ENCODE measurements at places on chromosomes 5 and 9.
A peak's percentile ranks its signal among the peaks of the same experiment; 100 is the strongest.

GRCh38 chr5:58314356-58315210, 145.3 kb downstream of the PLK2 start:
- DNase-seq, result no peak

- DNase-seq, result no peak
Measured at GRCh38 chr5:129670957-129671500, 76.9 kb upstream of the MINAR2 start.

DNA sequence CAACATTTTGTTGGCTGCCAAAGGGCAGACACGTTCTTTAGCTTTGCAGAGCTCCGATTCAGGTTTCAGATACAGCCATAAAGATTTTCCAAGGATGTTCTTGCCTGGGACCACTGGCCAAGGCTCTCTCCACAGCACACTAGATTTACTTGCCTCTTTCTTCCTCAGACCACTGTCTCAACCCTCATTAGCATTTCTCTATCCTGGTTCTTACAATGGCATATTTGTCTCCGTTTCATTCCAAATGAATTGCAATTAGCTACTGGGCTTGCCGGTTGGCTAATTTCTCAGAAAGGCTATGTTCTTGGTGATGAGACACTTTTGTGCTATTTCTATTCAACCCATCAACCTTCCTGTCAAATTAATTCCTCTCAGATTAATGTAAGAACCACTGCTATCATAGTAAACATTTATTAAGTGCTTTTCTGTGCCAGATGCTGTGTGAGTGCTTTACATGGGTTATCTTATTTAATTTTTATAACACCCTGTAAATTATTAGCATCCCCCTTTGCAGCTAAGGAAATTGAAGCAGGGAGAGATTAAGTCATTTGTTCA, 118.4 kb upstream of the NR3C1 start:
- DNase-seq, result no peak

DNA sequence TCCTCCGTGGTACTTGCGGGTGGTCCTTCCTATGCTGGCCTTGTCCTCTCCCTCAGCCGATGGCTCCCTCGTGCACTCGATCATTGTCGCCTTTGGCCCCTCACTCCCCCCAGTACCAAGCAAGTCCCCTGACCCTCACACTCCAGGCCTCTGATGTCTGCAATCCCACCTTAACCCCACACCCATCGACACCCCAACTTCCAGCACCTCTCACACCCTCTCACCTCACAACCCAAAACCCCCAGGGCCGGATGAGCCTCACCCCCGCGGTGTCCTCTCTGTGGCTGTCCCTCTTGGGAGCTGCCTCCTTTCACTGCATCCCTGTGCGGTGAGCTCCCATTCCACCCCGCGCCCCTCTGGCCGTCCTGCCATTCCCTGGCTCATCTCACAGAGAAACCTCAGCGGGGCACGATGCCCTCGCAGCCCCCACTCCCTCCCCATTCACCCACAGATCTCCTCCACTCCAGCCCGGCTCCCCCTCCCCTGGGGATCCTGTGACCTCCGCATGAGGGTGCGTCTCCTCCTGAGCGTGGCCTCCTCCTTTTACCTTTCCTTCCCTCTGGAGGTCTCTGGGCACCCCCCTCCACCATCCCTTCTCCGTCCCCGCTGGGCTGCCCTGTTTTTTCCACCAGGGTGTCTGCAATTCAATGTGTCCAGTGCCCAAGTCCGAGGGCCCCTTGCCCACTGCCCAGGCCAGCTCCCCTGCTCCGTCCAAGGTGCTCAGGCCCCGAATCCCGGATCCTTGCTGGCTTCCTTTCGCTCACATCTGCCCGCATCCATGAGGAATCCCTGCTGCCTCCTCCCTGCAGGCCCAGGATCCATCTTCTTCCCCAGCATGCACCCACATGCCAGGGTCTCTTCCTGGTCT, 15.8 kb upstream of the RNU6ATAC start:
- DNase-seq, result peak; percentile 3

- no peak for DNase-seq
Measured at GRCh38 chr9:76684213-76684612, 80.0 kb upstream of the PCA3 start.

GRCh38 chr5:158903006-158903405, 196.7 kb downstream of the EBF1 start:
- no peak for DNase-seq

DNA sequence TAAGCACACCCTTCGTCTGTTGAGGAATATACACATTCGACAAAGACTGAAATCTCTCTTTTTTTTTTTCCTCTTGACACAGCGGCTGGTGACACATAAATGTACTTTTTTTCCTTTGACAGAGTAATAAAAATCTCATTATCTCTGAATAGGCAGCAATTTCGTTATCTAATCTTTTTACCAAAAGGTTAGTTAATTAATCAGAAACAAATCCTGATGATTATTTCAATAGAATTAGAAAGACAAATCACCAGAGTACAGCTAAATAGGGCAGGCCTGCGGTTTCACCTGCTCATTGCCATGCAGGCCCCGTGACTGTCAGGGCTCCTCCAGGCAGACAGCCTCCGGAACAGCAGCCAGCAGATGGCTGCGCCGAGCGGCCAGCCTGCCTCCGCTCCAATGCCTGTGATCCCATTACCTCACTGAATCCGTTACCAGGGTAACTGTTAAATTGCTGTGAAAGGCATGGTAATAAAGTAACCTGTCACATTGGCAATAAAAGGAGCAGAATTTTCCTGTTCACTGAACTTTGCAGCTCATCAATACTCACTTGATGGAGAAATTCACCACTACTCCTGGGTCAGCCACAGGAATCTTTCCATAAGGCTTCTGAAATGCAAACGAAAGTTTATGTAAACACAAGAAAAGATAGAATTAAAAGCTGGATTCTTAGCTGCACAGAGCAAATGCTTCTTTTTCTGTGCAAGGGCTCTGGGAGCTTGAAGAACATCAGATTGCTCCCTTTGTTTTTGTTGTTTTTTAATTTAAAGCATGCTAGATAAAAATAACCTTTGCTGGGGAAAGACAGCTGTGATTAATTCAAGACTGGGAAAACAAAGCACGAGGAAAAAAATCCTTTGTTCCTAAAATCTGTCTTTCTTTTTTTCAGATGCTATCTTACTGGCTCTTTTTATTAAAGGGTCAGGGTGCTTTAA, 666.4 kb upstream of the ZNF608 start:
- no peak for DNase-seq

GRCh38 chr9:98977246-98977714, 33.6 kb downstream of the COL15A1 start:
- no peak for DNase-seq

DNA sequence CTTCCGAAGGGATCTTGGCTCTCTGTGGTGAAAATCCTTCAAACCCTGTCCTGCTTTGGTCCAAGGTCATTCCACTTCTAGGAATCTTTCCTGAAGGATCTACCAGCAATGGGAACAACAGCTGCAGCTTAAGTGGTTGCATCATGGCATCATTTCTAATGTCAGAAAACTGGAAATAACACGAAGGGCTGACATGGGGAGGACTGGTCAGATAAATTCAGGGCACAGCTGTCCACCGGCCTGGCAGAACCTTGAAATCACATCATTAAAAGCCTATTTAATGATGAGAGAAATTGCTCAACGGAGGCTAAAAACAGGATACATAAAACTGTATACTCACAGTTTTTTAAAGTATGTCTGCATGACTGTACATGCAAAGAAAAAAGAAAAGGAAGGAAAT, 28.3 kb downstream of the OLFML2A start:
- no peak for DNase-seq

DNA sequence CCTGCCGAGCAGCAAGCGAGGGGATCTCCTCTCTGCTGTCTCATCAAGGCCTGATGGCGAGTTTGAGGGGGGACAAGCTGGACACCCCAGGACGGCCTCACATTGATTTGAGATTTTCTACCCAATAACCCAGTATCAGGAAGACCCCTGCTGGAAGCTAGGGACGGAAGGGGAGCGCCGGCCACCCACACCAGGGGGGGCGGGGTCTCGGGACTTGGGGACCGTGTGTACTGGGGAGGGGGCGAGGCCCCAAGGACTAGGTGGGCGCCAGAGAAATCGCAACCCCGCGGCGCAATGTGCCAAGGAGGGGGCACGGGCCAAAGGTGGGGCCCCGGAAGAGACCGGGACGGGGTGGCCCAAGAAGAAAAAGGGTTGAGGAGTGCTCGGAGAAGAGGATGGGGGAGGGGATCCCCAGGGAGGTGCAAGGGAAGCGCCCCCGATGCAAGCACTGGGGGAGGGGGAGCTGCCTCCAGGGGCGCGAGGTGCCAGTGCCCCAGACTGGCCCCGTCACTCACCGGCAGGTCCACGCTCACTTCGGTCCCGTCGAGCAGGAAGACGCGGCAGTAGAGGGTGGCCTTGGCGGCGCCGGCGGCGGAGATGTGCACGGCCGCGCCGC, 1.1 kb downstream of the EPB41L4B start:
- no peak for DNase-seq
